Stimulated activated CD4-positive, alpha-beta T cell treated with anti-CD3 and anti-CD28 coated beads, TNF-alpha, amount 100 ng/mL, for 24 hours (primary cell): ENCODE measurements at places on chromosomes 16 and 17.

- DNase-seq = no peak
Observed at GRCh38 chr17:39627047-39627711, 427 bp downstream of the PPP1R1B start.

- DNase-seq = no peak
Observed at GRCh38 chr17:869567-870525, 87.7 kb downstream of the MRM3 start.

- no peak for DNase-seq
Observed at GRCh38 chr16:81180578-81180977, 57.9 kb upstream of the BCO1 start.

DNA sequence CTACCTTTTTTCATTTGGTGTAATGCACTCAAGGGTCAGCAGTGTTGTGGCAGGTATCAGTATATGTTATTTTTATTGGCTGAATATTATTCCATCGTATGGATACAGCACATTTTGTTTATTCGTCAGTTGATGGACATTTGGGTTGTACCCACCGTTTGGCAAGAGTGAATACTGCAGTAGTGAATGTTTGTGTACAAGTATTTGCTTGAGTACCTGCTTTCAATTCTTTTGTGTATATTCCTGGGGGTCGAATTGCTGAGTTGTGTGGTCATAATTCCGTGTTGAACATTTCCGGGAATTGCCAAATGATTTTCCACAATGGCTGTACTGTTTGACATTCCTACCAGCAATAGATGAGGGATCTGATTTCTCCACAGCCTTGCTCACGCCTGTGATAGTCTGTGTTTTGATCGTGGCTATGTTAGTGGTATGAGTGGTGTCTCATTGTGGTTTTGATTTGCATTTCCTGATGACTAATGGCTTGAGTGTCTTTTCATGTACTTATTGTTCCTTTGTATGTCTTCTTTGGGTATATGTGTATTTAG lies 108.4 kb downstream of the OR1D5 start:
- no peak for DNase-seq

DNA sequence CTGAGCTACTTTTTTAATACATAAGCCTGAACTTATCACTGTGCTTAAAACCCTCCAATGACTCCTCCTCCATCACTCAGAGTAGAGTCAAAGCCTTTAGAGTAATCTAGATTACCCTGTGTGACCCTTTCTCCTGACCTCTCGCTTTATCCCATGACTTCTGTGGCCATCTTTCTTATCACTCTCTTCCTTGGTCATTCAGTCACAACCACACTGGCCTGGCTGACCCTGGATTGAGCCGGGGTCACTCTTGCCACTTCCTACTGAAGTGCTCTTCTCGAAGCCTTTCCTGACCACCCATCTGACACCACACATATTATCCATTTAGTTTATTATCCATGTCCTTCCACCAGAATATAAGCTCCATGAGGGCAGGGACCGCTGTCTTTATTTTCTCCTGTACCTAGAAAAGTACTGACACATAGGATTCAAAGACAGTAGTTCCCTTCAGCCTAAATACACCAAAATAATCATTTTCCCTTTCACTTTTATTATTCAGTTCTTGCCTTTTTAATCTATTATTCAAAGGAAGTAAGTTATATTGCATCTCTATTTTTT lies 28.0 kb upstream of the ABCA9 start:
- DNase-seq = no peak

- DNase-seq = no peak
Observed at GRCh38 chr17:31722251-31723056, 136.6 kb downstream of the COPRS start.

GRCh38 chr17:83123896-83124801 lies 44.7 kb downstream of the METRNL start:
- no peak for DNase-seq

GRCh38 chr16:48180868-48181480 lies 25.2 kb upstream of the ABCC12 start:
- DNase-seq = no peak

DNA sequence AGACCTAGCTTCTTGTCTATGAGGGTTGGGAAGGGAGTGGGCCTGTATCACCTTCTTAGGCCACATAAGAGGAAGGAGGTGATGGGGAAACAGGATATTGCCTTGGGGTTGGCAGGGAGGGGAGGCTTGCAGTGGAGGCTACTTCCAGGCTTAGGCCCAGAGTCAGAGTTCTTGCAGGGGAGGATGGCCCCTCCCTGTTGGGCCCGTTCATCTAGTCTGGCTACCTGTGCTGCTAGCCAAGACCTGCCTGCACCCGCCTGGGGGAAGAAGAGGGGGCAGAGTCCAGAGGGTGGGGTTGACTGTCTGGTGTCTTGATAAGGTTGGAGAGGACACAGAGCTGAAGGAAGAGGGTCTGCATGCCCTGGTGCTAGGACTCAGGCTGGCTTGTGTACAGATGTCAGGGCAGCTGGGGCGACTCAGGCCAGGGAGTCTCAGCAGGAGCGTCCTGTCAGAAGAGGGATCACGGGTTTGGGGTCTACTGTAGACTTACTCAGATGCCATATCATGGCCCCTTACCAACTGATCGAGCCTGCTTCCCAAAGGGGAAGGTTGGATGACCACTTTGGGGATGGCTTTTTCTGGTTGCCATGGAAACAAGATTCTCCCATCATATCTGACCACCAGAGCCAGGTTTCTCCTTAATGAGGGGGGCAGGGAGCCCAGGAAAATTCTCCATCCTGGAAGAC lies 5.3 kb downstream of the KDM6B start:
- no peak for DNase-seq

DNA sequence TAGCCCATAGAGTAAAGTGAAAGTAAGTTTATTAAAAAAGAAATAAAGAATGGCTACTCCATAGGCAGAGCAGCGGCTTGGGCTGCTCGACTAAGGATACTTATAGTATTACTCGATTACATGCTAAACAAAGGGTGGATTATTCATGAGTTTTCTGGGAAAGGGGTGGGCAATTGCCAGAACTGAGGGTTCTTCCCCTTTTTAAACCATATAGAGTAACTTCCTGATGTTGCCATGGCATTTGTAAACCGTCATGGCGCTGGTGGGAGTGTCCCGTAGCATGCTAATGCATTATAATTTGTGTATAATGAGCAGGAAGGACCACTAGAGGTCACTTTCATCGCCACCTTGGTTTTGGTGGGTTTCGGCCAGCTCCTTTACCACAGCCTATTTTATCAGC lies 13.3 kb upstream of the GAS7 start:
- DNase-seq = no peak

- no peak for DNase-seq
Observed at GRCh38 chr17:32287804-32288511, 22.3 kb downstream of the RHBDL3 start.

DNA sequence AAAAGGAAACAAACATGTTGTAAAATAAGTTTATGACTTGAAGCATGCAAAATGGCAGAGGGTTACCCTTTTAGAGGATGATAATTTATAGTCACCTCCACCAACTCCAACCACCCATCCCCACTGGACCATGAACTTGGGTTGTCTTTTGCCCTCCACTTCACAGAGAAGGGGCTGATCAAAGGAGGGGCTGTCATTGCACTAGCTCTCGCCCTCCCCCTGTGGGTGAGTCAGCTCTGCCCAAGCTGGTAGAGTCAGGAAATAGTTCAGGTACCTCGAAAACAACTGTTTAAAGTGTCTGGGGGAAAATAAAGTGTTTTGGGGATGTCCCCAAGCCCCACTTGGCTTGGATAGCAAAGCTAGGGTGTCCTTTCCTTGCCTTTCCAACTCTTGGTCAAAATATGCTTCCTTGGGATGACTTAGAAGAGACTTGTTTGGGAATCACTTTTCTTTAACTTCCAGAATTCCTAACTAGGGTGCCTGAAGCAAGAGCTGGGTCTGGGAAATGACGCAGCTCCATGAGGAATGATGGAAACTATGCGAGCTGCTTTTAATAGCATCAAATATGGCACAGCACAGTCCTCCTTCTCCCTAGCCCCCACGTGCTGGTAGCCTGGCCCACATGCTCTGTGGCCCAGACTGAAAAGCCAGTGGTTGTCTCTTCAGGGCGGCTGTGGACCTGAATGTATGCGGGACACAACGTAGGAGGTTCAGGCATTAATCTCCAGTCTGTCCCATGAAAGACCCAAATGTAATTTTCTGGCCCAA lies 40.7 kb downstream of the TBX4 start:
- no peak for DNase-seq

- DNase-seq = no peak
Observed at GRCh38 chr17:80253631-80254395, 6.8 kb upstream of the RNF213 start.

- no peak for DNase-seq
Observed at GRCh38 chr16:84476401-84476800, 28.1 kb downstream of the MEAK7 start.

- no peak for DNase-seq
Observed at GRCh38 chr17:39485555-39485954, 24.3 kb downstream of the CDK12 start.

DNA sequence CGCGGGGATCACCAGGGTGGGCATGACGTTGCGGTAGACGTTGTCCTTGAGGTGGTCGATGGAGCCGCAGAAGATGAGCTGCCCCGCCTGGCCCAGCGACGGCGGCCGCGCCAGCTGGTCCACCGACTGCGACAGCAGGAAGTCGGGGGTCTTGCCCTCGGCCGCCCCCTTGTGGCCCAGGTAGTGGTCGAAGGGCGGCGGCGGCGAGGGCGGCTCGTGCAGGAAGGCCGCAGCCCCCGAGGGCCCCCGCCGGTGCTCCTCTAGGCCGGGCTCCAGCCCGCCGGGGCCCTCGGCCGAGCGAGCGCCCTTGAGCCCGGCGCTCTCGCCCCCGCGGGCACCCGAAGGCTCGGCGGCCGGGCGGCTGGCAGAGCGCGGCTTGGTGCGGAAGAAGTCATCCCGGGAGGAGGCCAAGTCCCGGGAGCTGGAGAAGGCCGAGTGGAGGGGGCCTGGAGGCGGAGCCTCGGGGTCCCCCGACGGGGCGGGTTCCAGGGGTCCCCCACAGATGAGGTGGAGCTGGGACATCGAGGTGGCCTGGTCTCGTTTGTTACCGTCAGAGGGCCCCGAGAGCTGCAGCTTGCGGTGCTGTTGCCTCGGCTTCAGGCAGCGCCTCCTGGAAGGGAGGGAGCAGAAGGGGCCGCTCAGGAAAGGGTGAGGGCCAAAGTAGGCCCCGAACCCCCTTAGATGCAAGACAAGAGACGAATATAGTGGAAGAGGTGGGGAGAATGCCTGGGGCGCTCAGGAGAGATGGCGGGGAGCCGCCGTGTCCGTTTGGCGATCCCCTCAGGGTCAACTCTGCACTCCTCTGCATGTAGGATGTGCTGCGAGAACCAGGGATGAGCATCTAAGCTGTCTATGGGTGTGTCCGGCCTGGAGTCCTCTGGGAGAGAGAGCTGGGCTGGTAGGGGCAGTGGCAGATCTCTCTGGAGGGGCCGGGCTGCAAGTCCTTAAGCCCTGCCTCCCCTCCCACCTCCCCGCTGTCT lies 8.8 kb downstream of the FAM171A2 start:
- no peak for DNase-seq

DNA sequence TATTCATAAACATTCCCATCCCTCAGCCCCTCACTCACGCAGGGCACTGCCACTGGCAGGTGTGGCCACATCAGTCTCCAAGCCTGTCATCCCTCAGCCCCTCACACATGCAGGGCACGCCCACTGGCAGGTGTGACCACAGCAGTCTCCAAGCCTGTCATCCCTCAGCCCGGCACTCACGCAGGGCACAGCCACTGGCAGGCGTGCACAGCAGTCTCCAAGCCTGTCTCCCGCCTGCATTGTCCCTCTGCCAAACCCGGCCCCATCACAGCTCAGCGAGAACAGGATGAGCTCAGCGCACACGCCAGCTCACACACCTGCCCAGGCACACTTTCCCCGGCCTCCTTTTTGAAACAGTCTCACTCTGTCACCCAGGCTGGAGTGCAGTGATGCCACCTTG lies 11.4 kb upstream of the KREMEN2 start:
- no peak for DNase-seq

- DNase-seq = no peak
Observed at GRCh38 chr17:40058186-40058784, 4.1 kb upstream of the MED24 start.

GRCh38 chr16:72749091-72749490 lies 298.8 kb downstream of the ZFHX3 start:
- no peak for DNase-seq

- DNase-seq = no peak
Observed at GRCh38 chr17:32314636-32315035, 27.3 kb downstream of the C17orf75 start.

- DNase-seq = no peak
Observed at GRCh38 chr17:58764373-58764772, 8.7 kb downstream of the PPM1E start.
